ENCODE measurements at places on chromosomes 4 and X.

DNA sequence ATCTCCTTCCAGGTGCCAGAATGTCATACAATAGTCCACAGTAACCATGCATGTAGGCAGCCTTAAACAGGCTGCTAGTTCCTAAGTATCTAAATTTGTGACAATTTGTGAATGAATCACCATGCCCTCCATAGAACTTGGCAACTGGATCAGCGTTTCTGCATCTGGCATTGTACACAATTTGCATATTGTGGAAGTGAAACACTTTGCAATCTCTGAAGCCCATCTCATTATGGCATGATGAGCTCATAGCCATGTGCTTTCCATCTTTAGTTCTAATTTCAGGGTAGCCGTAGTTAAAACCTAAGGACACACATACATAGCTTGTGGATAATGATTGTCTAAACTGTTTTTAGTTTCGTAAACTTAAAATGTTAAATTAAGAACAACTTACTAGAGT is 573.6 kb downstream of the PPP4R3C start:
- DNase-seq: no peak

GRCh38 chrX:53071604-53072417 is 10.4 kb upstream of the TSPYL2 start:
- DNase-seq: no peak

DNA sequence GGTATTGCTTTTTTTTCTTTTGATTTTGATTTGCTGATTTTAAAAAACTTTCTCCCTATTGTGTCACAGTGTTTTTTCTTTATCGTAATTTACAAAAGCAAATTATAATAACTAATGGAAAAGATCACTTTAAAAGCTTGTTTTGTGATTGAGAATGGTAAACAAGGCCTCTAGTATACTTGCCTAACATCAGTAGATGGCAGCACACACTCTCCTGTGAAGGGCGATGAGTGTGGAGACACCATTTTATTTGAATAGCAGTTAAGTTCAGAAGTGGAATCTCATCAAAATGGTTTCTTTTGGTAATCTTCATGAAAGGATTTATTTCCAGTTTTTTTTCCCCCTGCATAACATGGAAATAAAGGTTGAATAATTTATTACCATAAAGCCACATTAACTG is 72.3 kb downstream of the PAK3 start:
- DNase-seq: no peak

DNA sequence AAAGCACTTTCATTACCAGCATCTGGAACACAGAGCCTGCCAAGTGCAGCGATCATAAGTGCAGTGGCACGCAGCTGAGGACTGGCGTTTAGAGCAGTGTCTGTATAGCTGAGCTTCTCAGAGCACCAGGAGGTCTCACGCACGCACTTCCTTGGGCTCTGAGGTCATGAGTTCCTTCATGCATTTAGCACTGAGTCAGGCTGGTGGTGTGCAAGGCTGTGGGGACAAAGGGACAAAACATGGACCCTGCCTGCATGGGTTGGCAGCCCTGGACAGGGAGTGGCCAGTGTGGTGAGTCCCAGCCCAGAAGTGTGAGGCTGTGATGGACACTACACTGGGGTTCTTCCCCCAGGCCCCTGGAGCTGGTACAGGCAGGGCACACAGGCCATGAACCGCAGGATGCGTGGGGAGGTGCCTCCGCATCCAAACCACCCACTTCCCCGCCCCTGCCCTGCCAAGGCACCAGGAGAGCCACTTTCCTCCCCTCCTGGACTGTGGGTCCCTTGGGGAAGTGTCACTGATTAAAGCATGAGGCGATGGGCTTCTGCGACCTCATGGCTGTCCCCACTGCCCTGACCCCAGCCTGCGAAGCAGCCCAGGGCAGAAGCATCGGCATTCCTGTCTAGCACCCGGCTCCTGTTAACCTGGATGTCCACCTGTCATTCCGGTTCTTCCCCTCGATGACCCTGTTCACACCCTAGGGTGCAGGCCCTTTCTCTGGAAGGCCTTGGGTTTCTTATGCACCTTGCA is 37.2 kb upstream of the GPR78 start:
- no peak for DNase-seq

GRCh38 chr4:16055471-16055870 is 28.4 kb downstream of the PROM1 start:
- no peak for DNase-seq

GRCh38 chr4:158758703-158759102 is 10.1 kb upstream of the FNIP2 start:
- DNase-seq: no peak

GRCh38 chr4:11765849-11766453 is 337.3 kb upstream of the HS3ST1 start:
- DNase-seq: peak; percentile 1

DNA sequence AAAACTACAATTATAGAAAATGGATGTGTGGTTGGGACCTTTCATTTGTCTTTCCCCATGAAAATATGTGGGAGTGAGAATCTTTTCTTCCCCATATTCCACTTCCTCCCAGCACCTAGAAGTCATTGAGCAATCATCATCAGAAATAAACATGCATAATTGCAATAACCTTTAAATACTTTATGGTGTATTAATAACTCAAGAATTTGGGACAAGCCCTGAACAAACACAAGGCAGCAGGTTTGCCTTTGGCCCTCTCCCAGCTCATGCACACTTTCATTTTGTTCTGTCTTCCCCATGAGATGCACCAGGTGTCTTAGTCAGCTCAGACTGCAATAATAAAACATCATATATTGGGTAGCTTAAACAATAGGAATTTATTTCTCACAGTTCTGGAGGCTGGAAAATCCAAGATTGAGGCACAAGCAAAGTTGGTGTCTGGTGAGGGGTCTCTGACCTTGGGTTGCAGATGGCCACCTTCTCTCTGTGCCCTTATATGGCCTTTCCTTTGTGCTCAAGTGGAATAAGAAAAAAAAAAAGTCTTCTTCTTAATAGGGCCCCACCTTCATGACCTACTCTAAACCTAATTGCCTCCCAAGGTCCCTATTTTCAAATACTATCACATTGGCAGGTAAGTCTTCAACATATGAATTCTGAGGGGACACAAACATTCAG is 34.7 kb upstream of the TMEM184C start:
- DNase-seq: no peak
